ENCODE measurements at places on chromosomes 1 and 21.

DNA sequence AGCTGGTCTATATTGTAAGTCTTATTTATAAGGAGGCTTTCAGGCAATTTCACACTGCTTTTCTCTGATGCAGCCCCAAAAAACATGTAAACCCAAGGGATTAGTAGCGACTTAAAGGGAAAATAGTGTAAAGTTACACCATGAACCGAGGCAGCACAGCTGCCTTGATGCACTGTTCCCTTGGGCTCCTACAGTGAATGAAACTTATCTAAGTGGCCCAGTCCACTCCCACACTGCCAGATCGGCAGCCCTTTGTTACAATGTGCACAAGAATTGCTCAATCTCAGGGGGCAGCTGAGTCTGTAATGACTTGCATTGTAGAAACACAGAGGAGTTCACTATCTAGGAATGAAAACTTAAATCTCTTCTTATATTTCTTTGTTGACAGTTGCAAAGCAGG lies 120.8 kb upstream of the ADGRL2 start:
- DNase-seq, result no peak

DNA sequence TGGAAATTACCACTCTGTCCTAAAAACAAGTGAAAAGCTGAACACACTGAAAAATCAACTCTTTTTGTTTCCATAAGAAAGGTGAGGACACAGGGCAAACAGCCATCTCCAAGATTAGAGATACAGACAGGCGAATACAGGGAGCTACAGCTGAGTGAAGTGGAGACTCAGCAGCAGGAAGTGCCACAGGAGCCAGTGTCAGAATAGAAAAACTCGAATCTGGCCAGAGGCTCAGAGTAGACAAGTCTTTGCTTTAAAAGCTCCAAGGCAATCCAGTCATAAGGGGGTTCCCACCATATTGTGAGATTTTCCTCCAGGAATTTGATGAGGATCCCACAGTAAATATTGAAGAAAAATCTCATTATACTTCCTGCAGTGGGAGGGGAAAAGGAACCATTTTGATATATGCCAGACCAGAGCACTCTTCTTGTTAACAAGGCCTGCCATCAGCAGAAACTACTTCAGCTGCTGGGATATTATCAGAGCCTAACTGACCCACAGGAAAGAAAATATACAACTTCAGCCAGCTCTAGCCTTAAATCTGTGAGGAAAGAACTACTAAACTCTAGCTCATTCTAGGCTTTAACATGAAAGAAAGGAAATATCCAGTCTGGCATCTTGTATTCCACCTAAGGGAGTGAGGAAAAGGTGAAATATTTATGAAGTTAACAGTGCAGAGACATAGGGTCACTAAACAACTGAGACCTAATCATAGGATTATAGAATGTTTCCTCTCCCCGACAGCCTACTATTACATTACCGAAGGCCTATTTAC lies 256.2 kb upstream of the OLFM3 start:
- no peak for DNase-seq

DNA sequence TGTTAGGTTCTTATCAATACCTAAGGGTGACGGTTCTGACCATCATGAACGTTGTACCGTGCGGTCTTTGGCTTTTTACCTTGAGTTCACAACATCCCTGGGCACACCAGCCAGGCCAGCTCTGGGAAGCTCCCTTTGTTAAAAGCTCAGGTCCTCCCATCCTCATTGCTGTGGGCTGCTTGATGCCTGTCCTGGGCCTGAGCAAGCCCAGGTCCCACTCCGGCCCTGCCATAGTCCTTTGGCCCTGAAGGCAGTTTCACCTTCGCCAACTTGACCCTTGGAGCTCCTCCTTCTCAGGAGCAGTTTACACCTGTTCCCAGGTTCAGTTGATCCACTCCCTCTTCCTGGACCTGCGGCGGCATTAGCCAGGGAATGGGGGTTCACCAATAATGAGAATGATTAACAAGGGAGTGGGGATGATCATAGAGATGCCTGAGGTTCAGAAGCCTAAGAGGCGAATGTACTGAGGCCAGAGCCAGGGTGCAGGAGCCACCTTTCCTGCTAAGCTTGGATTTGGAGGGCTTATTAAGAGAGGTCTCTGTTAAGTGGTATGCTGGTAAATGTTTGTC lies 40.2 kb downstream of the DHCR24 start:
- no peak for DNase-seq

DNA sequence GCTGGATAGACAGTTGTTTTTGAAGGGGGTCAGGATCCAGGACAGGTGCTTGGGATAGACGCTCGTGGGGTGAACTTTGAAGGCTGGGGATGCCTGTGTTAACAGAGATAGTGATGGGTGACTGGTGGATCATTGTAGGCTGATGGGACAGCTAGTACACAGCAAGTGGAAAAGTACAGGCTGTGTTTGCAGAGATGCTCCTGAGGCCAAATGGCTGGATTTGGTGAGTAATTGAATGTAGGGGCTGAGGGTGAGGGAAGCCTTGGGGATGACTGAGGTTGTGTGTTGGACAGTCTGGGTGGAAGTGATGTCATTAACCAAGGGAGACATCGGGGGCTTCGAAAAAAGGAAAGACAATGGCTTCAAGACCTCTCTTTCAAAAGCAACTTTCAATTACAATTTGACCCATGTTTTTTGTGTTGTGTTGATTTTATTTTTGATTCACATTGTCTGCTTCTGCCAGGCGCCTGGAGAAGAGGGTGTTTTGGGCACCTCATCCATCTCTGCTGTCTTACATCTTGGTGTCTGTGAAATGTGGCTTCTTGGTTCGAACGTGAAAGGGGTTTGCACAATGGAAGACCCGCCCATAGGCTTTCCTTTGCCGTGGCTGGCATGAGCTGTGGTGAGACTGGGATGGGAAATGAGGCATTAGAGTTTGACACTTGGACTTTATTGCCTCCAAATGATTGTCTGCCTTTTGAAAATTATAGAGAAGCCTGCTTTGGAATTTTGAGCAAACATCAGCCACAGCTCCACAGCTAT lies 147.5 kb downstream of the FOXD2 start:
- no peak for DNase-seq

DNA sequence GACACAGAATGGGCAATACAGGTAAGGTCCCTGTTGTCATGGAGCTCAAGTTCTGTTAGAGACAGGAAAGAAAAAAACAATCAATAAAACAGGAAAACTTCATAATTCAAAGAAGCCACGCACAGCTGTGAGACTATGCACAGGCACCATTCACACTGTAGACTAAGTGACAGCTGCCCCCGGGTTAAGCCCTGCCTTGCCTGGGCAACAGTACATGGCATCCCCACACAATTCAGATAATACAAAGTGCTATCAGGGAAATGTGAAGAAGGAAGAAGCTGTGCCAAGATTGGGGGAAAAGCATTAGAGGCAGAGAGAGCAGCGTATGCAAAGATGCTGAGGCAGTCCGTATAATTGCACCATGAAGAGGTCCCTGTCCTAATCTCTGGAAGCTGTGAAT lies 9.0 kb upstream of the KCNE2 start:
- DNase-seq, result no peak

- DNase-seq, result no peak
These were observed 53.8 kb upstream of the APP start for GRCh38 chr21:26224366-26224765.

GRCh38 chr1:205543351-205544301 lies 39.2 kb downstream of the CDK18 start:
- peak; percentile 46 for DNase-seq

- DNase-seq, result no peak
These were observed 47.6 kb downstream of the PRDM16 start for GRCh38 chr1:3116560-3116959.

- no peak for DNase-seq
These were observed 32.1 kb downstream of the ARID4B start for GRCh38 chr1:235295902-235296350.

GRCh38 chr1:45026446-45026845 lies 14.4 kb downstream of the UROD start:
- no peak for DNase-seq

DNA sequence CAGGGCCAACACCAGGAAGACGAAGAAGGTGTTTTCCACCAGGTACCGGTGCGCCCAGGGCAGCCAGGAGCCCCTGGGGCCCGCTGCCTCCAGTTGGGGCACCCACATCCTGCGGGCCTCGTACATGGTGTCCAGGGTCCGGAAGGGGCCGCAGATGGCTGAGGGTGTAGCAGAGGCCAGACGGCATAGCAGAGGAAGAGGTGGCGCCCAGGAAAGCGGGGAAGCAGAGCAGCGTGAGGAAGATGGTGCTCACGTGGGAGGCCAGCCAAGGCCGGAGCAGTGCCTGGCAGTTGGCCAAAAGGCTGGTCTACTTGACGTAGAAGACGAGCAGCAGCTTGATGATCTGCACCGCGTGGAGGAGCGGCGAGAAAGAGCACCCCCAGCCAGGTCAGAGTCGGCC lies 40.4 kb downstream of the ZNF691 start:
- no peak for DNase-seq

DNA sequence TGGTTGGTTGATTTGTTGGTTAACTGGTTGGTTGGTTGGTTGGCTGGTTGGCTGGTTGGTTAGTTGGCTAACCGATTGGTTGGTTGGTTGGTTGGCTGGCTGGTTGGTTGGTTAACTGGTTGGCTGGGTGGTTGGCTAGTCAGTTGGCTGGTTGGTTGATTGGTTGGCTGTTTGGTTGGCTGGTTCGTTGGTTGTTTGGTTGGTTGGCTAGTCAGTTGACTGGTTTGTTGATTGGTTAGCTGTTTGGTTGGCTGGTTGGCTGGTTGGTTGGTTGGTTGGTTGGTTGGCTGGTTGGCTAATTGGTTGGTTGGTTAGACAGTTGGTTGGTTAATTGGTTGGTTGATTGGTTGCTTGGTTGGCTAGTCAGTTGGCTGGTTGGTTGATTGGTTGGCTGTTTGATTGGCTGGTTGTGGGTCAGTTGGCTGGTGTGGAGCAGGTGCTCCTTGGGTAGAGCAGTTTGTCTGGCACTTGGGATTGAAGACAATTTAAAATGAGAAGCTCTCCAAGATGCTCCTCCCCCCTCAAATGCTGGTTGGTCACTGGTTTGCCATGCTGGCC lies 6.9 kb downstream of the RSPH1 start:
- DNase-seq, result no peak

DNA sequence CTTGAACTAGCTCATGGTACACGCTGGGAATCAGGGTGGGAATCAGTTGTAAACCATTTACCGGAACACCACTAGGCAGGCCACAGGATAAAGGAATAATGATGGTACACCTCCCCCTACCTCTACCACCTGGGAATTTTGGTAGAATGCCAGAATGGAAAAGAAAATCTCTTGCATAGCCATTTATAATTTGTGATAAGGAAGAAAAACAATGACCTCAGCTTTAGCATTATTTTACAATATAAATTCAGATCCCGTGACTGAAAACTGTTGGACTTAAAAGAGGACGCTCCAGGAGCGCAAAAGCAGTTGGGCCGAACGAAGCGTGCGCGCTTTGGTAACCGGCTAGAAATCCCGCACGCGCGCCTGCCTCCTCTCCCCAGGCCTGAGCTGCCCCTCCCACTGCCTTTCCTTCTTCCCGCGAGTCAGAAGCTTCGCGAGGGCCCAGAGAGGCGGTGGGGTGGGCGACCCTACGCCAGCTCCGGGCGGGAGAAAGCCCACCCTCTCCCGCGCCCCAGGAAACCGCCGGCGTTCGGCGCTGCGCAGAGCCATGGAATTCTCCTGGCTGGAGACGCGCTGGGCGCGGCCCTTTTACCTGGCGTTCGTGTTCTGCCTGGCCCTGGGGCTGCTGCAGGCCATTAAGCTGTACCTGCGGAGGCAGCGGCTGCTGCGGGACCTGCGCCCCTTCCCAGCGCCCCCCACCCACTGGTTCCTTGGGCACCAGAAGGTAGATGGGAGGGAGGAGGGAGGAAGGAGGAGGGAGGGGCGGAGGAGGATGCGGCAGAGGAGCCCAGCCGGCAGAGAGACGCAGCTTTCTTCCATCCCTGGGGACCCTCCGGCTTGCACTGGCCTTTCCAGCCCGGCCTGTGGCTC lies at the start of gene CYP4X1:
Gene CYP4X1, plus strand, starts transcription at position 402 of the 873 bp plus-strand sequence. Its CDS starts 149 bp downstream, at position 551.
- DNase-seq, result no peak

- DNase-seq, result no peak
These were observed 273.4 kb downstream of the PCP4 start for GRCh38 chr21:40140675-40141074.

DNA sequence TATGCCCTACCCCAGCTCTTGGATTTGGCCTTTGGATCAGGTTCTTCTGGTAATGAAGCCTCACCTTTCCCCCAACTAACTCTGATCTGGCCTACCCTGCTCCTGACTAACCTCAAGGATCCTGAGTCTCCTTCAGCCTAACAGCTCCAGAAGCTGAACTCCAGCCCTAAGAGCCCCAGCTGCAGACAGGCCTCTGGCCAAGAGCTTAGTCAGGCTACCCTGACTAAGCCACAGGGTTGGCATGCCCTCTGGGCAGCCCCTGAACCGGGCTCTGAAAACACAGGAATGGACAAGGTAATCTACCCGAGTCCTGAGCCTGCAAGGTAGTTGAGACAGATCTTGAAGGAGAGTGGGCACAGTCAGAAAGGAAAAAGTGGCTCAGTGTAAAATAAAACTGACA lies 29.4 kb downstream of the COA7 start:
- no peak for DNase-seq

DNA sequence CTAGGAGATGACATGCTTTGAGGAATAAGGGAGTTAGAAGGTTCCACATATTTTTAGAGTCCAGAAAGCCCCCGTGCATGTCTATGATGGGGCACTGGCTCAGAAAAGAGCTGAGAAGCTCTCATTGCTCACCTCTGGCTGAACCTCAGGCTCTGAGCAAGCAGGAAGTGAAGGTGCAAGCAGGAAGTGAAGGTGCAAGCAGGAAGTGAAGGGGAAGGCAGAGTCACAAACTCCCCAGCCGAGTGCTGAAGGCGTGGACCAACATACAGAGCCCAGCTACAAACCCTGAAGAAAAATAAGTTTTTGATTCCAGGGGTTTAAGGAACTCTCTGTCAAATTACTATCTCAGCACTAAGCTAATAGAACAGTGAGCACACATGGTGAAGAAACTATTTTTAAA lies 7.0 kb downstream of the KRTAP10-8 start:
- DNase-seq, result no peak

- DNase-seq, result no peak
These were observed 56.2 kb downstream of the FCRL5 start for GRCh38 chr1:157496121-157496526.

DNA sequence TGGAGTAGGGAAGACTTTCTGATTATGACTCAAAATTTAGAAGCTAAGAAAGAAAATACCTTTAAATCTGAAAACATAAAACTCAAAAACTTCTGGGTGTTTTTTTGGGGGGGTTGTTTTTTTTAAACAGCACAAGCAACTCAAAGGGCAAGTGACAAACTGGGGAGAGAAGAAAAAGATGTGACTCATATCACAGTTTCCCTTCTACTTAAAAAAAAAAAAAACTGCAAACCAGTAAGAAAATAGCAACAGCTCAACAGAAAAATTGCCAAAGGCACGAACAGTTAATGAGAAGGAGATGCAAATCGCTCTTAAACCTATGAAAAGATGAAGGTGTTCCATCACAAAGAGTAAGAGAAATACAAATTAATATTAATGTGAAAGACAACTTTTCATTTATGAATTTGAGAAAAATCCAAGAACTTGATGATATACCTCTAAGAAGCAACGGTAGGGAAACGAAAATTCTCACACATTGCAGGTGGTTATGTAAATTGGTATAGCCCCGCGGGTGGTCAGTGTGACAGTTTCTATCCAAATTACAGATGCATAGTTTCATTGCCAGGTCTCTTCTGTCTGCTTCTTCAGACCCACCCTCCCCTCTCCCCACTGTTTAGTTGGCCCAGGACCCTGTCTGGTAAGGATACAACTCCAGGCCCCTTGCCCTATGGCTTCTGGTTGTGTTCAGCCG lies 9.0 kb downstream of the IFNAR2 start:
- DNase-seq, result no peak

- no peak for DNase-seq
These were observed 544 bp downstream of the ILDR2 start for GRCh38 chr1:166974647-166975345.

GRCh38 chr1:10204003-10204642 lies 6.2 kb upstream of the KIF1B start:
- DNase-seq, result no peak

- DNase-seq, result no peak
These were observed 22.3 kb upstream of the MOB3C start for GRCh38 chr1:46638921-46639320.
